GM13976 (cell line): ENCODE measurements at places on chromosomes 1 and 21.

GRCh38 chr1:220012259-220012658 is 34.0 kb downstream of the EPRS1 start:
- DNase-seq = no peak

DNA sequence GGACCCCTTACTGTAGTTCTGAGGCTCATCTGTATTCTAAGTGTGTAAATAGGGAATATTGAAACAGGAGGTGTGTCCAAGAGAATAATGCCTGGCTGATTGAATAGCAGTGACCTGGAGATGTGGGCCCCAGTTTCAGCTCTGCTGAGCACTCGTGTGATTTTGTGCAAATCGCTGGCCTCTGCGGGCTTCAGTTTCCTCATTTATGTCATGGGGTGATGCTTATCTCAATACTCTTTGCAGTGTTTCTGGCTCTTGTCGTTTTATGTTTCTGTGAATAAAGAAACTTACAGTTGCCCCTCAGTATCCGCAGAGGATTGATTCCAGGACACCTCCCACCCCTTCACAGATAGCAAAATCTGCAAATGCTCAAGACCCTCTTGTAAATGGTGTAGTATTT is 5.0 kb downstream of the COG2 start:
- DNase-seq = no peak

DNA sequence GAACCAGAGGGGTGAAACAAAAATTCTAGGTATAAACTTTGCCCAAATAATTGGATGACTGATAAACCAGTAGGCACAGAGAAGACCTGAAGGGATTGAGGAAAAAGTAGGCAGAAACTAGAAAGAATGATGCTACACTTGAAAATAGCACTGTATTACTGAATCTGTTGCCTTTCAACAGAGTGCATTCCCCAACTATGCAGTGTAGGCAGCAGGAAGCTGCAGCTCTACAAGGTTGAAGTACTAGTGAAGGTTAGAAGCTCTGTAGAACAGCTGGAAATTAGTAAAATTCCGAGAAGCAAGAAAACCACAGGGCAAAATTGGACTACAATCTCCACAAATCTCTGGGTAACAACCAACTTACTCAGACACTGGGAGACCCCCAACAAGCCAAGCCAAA is 27.4 kb downstream of the ZNF644 start:
- DNase-seq = no peak

- DNase-seq = no peak
Observed at GRCh38 chr1:9371391-9371935, 78.8 kb downstream of the SPSB1 start.

DNA sequence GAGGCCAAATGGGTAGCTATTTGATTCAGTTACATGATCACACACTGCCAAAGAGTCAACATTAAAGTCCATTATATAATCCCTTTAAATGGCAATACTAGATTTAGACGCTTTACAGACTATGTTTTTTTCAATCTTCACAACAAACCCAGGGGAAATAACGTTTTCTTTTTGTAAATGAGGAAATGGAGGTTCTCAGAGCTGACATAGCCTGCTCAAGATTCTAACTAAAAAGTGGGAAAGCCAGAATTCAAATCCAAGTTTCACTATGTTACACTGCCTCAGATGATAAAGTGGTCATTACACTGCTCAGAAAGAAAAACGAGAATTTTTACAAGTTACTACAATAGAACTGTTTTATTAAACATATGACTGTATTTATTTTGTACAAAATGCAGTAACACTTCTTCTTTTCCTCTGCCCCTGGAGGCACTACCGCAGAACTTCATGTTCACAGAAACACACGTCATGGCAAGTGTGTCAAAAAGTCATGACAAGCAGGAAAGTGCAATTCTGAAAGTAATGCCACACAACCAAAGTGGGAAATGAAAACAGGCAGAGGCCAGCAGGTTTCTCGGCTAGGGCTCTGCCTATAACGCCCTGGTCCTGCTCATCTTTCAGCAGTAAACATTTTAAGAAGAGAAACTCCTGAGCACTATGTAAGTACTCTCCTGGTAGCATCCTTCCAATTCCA is 19.0 kb downstream of the THEMIS2 start:
- peak; percentile 62 for DNase-seq

GRCh38 chr1:29280409-29281131 is 44.2 kb downstream of the PTPRU start:
- DNase-seq = no peak

DNA sequence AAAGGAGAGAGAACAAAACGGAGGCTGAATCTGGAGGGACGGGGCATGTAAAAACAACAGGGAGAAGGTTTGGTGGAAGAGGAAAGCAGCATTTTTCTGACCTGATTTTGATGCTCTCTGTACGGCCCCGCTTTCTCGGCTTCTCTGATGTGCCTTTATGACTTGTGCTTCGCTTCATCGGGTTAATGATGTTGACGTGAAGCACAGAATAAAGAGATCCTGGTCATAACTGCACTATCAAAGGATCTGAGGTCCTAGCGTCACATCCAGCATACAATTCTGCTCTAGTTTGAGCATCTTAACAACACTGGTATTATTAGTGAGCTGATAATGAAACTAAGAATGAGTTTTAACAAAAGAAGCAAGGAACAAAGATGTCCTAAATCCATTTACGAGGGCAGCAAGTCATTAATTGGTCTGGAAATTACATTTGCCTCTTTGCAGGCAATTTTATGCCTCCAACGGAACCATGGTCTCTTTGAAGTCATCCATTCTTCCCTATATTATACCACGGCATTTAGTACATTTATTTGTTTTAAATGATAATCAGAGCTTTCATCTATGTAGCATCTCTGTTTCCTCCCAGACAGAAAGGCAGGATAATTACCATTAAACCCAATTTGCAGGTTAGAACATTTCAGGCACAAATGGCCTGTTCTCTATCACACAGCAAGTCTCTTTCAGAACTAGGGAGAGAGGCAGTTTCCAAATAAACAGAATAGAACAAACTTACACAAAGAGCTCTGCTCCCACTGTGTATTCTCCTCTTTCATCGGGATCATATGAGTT is 45.3 kb upstream of the B3GALNT2 start:
- no peak for DNase-seq

- no peak for DNase-seq
Observed at GRCh38 chr21:27240839-27241238, 274.0 kb upstream of the ADAMTS5 start.

DNA sequence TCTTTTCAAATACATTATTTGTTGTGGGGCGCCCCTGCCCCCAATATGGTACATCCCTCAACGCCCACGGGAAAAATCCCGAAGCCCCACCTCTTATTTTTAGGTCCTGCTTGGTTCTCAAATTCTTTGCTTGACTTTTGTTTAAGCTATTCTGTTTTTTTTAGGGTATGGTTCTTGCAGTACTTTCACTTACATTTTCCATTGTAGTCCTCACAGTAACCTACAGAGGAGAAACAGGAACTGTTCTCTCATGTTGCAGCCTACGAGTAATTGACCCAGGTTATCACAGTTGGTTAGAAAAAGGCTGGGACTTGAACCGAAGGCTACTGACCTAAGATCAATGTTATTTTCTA is 697 bp upstream of the C21orf91 start:
- peak; percentile 71 for DNase-seq

DNA sequence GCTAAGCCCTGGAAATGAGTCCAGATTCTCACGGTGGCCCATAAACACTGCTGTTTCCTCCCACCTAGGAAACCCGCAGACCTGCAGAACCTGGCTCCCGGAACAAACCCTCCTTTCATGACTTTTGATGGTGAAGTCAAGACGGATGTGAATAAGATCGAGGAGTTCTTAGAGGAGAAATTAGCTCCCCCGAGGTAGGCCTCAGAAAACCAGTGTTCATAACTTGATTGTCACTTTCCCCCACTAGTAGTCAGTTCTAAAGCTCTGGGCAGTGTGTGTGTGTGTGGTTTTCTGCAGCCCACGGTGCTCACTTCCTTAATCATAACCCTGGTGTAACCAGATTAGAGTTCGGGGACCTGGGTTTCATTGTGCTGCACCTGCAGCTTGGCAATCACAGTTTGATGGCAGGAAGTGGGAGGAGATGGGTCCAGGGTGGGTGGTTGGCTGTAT is 39.1 kb downstream of the CLIC6 start:
- DNase-seq = peak; percentile 74

DNA sequence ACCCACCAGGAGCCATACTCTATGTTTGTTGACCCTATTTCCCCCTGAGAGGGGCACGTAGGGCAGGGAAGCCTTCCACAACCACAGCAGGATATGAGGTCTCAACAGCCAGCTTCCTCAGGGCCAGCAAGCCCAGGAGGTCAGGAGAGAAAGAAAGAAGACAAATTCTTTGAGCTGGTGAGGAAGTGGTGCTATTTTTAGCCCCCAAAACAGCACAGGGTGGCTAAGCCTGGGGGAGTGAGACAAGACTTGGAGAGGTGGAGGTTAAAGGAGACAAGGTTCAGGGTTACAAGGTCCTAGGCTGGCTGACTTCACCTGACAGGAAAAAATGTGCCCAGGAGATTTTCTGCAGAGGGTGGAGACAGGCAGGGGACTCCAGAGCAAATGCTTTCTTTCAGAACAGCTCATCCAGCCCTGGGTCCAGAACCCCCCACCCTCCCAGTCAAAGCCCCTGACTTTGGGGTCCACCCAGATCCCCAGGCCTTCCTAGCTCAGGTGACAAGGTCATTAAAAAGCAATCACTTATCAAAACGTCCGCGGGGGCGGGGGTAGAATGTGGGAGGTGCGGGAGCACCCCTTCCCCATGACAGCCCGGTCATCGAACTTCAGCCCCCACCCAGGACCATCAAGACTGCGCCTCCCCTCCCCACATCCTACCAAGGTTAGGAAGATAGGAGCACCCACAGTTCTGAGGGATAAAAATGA is 1.3 kb downstream of the SV2A start:
- DNase-seq = no peak

DNA sequence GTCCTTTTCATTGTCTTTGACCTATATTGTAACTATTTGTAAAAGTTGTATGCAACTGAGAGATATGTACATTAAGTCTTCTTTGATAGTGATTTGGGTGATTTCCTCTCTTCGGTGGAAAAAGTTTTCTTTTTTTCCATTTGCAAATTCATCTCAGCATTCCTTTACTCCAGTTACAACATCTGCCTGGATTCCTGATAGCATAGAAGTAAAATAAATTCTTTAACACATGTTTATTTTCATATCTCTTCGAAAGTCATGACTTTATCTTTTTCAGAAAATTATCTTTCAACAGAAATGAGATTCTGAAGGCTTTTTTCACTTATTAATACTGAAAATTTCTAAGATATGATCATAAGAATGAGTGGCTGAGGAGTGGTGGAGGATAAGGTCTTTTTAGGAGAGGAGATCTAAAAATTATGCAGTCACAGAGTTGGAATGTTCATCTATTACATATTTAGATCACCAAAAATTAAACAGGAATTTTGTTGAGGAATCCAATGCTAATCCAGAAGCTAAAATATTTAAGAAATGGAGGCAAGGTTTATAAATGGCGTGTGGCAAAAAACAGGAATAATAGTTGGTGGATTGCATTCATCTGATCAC is 400.5 kb downstream of the KCNT2 start:
- no peak for DNase-seq

GRCh38 chr1:192589813-192590212 is 14.2 kb downstream of the RGS1 start:
- no peak for DNase-seq

DNA sequence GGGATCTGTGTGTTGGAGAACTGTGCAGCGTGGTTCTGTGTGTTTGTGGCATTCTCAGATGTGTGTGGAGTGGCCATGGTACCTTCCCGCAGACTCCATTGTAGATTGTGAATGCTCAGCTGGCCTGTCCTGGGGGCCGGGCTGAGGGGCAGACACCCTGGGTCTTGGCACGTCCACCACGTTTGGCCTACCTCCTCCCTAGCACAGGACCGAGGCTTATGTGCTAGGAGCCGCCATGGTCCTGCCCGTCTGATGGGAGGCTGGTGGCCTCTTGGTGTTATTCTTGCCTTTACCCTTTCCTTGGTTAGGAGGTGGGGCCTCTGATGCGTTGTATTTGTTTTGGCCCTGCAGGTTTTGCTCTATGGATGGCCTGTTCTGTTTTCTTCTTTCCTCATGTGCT is 25.1 kb downstream of the SNAP47 start:
- DNase-seq = no peak

DNA sequence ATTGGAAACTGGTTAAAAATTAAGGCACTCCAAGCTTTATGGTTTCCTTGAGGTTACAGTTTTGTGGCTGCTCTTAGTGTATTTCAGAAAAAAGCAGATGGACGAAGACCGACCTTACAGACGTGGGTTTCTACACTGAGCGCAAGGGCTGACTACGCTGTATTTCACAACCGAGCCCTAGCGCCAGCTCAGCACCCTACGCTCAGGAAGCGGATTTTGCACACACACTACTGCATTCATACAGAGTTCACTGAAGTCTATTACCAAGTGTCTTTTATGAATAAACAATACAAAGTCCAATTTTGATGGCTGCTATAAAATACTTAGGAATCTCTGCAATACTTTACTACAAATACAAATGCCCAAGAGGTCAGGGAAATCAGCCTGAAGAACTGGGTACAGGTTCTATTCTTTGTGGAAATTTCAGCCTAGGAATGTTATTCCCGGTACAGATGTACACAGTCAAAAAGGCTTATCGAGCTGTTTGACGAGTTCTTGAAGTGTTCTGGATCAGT is 23.8 kb downstream of the PTTG1IP start:
- no peak for DNase-seq

- DNase-seq = no peak
Observed at GRCh38 chr1:183259924-183260323, 73.9 kb downstream of the LAMC2 start.

GRCh38 chr1:22712502-22713271 is 2.0 kb downstream of the EPHB2 start:
- peak; percentile 86 for DNase-seq

DNA sequence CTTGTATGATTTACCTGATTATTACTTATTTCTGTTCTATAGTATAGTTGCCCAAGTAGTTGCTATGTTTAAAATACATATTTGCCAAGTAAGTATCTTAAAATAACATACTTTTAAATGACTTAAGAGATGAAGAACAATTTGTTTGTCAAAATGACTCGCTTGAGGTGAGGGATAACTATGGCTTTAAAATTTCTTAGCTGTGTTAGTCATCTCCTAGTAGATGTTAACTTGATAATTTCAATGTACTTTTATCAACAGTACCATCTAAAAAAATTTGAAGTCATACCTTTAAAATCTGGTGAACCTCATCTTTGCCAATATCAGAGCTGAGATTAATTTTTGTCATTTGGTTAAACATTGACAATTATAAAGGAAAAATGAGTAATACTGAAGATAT is 37.7 kb downstream of the ODR4 start:
- no peak for DNase-seq

DNA sequence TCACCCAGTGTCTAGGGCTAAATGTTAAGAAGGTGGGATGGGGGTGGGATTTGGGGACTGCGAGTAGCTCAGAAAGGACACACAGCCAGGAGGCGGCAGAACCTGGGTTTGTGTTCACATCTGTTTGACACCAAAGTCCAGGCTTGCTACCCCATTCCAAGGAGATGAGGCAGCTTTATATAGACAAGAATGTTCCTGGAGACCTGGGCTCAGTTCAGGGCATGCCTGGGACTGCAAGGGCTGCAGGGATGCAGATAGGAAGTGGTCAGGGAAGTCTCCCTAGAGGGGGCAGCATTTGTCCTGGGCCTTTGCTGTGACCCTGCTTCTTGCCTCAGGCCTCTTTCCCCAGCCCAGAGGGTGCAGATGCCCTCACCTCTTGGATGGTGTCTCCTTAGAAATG is 16.3 kb downstream of the PADI3 start:
- no peak for DNase-seq
